ENCODE measurements at places on chromosomes 7 and 10.

DNA sequence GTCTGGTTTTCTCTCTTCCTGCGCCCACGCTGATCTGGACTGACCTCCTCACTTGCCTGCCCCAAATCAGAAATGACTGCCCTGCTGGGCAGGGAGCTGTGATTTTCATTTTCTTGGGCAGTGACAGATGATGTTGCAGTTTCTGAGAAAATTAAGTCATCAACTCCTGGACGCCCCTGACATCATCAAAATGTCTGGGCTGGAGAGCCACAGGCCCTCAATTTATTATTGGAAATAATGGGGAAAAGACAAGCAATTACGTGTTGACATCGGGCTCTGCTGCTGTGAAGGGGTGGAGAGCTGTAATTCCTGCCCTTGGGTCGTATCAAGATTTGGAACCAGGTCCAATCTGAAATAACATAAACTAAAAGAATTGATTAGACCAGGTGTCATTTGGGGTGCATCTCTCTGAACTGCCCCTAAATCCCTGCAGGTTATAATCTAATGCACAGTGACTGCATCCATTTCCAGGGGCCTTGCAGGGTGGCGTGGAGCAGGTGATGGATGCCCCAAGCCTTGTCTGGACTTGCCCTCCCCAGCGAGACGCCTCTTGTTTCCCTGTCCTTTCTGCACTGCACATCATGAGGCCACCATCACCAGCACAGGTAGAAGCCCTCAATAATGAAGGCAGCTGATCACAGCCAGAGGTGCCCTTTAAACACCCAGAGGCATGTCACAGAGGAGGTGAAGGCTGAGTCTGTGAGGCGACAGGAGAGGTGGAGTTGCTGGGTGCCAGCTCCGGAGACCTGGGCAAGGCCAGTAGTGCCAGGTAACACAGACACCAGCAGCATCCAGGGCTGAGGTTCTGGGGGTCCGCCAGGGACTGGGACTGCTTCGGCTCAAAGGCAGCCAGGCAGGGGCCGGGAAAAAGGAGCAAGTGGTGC is 98.7 kb downstream of the HTR5A start:
- no peak for DNase-seq

- DNase-seq, result no peak
Observed at GRCh38 chr7:129169686-129170440, 18.6 kb upstream of the SMO start.

GRCh38 chr7:114412548-114412947 is 2.1 kb upstream of the FOXP2 start:
- no peak for DNase-seq

GRCh38 chr10:70562036-70562755 is 40.3 kb downstream of the PRF1 start:
- peak; percentile 47 for DNase-seq

- no peak for DNase-seq
Observed at GRCh38 chr7:594212-594913, 74.7 kb upstream of the PDGFA start.

DNA sequence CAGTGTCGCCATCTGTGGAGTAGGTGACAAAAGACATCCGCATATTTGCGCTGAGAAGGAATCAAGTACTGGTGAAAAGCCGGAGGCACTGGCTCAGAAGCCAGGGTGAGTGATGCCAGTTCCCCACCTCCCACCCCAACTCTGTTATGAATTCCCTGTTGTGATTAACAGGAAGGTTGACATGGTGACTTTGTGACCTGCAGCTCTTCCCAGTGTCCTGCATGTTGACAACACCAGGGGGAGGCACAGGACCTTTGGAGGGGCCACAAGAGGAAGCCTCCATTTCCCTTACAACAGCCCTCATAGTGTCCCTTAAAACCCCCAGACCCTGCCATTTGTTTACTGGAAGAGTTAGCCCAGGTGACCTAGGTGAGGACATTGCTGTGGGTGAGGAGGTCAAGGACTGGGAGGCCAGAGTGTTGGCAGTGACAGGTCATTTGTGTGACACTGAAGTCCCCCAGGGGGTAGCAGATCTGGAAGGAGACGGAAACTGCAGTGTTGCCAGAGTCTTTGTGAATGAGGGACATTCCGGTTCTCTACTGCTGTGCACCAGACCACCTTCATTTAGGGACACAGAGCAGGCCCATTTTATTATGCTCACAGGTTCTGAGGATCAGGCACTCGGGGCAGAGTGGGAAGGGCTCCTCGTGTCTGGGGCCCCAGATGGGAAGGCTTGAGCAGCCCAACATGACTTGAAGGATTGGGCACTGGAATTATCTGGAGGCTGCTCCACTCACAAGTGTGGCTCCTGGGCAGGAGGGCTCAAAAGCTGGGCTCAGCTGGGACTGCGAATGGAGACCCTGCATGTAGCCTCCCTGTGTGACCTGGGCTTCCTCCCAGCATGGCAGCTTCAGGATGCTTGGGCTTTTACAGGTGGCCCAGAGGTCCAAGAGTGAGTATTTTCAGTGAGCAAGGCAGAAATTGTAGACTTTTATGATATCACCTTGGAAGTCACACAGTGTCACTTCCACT is 13.0 kb upstream of the ANTXRL start:
- DNase-seq, result peak; percentile 3

DNA sequence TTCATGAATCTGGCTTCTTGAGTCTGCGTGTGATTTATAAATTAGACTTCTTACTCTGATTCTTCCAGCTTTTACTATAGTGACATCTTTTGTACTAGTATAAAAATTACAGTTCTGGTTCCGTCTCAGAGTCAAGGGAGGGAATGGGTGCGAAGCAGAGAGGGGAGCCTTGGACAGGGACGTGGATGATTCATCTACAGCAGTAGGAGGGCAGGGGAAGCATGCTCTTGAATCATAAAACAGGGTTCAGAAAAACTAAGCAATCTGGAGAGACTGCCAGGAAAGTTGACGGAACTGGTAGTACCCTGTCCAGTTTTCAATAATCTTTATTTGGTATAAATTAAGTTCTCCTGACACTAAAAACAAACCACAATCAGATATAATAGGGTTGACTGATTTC is 58.1 kb downstream of the ITGA8 start:
- no peak for DNase-seq

- DNase-seq, result peak; percentile 12
Observed at GRCh38 chr7:568031-568951, 48.6 kb upstream of the PDGFA start.

GRCh38 chr10:34966451-34966850 is 123.7 kb downstream of the CUL2 start:
- no peak for DNase-seq

GRCh38 chr10:126286256-126286780 is 102.0 kb downstream of the ADAM12 start:
- DNase-seq, result no peak

GRCh38 chr10:91299999-91300575 is 79.6 kb downstream of the PCGF5 start:
- no peak for DNase-seq

DNA sequence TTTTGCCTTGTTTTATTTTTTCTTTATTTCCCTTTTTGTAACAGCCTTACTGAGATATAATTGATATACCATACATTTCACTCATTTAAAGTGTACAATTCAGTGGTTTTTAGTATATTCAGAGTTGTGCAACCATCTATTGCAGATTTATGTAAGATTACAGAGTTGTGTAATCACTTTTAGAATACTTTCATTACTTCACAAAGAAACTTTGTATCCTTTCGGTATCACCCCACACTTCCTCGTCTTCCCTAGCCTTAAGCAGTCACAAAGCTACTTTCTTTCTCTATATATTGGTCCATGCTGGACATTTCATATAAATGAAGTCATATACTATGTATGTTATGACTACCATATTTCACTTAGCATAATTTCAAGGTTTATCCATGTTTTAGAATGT is 74.6 kb downstream of the ATRNL1 start:
- DNase-seq, result no peak

- no peak for DNase-seq
Observed at GRCh38 chr7:117667456-117667855, 187.6 kb downstream of the CFTR start.

DNA sequence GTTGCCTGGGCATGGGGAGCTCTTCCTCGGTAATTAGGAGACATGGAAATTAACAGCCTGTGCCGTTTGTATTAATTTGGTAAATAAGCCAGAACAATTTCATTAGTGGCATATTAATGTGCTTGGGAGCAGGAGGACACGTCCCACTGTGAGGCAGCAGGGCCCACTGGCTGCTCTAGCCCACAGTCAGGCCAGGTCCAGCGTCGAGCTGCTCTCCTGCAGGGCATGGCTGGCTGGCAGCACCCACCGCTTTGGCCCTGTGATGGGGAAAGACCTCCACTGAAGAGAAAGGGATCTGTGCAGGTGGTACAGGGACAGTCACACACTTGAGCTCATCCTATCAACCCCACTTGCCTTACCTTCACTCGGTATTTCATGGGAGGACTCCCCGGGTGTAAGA is 37.5 kb upstream of the LRRC4 start:
- no peak for DNase-seq

GRCh38 chr10:89280508-89280907 is 21.3 kb upstream of the IFIT2 start:
- DNase-seq, result no peak

DNA sequence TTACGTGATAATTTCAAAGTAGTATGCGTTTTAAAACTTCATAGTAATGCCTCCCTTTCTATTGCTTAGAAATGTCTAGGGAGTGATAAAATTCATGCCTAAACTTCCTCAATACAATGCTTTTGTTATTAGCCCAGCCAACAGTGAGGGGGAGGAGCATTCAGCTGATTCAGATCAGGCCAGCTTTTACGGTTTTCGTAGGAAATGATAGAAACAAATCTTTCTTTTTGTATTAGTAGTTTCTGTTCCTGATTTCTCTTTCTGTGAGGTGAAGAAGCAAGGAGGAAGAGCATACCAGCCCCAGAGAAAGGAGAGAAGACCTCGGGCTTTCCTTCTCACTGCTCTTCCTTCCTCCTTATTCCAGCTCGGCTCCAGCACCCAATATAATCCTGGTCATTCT is 35.2 kb upstream of the ITPRID1 start:
- DNase-seq, result no peak

DNA sequence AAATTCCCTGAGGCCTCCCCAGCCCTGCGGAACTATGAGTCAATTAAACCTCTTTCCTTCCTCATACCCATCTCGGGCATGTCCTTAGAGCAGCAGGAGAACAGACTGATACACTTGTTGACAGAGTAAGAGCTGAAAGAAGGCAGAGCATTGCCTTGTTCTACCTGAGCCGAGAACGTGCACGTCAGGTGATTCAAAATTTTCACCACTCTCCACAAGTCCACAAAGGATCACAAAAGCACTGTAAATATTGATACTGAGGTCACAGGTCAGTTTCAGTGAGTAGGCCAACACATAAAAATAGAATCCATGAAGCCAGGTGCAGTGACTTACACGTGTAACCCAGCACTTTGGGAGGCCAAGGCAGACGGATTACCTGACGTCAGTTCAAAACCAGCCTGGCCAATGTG is 27.8 kb downstream of the DCLRE1C start:
- no peak for DNase-seq

GRCh38 chr10:48981310-48981907 is 41.8 kb upstream of the LRRC18 start:
- DNase-seq, result peak; percentile 50

GRCh38 chr7:135790371-135790977 is 41.9 kb upstream of the FAM180A start:
- DNase-seq, result no peak

DNA sequence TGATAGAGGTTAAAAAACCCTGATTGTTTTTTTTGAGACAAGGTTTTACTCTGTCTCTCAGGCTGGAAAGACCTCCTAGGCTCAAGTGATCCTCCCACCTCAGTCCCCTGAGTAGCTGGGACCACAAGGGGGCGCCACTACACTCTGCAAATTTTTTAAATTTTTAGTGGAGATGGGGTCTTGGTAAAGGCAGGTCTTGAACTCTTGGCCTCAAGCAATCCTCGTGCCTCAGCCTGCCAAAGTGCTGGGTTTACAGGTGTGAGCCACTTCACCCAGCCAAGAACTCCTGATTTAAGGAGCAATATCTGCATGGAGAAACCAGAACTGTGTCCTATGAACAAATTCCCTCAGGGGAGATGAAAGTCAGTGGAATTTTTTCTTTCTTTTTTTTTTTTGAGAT is 7.3 kb upstream of the KLHDC10 start:
- DNase-seq, result peak; percentile 83

GRCh38 chr10:35294506-35294905 is 41.8 kb upstream of the CCNY start:
- no peak for DNase-seq

- DNase-seq, result no peak
Observed at GRCh38 chr7:117061751-117062150, 108.5 kb downstream of the ST7 start.

DNA sequence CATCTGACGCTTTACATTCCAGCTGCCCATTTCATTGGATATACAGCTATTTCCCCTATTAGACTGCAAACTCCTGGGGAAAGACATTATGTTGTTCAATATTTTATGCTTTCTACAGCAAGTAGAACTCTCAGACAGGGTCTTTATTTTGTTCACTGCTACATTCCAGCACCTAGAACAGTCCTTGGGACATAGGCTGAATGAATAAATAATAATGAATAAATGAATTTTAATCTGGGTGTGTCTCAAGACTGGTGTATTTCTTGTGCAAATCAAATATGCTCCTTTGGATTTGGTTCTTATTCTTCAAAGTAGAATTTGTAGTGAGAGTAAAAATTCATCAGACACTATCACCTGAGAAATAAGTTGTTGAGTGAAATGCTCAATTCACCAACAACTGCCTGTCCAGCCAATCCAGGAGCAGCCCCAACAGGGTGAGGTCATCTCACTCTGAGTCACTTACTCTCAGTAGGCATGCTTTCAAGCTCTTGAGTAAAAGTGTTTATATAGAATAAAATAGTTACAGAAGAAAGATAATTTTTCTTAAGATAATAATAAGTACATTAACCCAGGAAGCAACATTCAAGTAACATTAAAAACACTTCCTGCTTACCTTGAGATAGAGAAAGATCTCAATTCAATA is 287.5 kb upstream of the NPVF start:
- no peak for DNase-seq

DNA sequence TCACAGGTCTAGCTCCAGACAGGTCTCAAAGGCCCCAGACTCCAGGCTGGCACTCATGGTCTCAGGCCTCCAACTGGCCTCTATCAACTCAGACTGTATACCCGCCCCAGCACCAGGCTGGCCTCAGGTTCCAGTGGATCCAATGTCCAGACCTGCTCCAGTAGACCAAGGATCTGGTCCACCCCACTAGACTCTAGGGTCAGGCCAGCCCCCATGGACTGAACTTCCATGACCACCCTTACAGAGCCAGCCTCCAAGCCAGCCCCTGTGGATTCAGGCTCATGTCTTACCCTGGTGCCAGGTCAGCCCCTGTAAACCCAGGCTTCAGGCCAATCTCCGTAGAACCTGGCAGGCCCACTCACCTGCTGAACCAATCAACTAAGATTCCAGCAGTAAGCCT is 16.8 kb upstream of the GNAT3 start:
- no peak for DNase-seq

GRCh38 chr10:76640806-76641205 is 996.8 kb downstream of the KCNMA1 start:
- DNase-seq, result peak; percentile 91

DNA sequence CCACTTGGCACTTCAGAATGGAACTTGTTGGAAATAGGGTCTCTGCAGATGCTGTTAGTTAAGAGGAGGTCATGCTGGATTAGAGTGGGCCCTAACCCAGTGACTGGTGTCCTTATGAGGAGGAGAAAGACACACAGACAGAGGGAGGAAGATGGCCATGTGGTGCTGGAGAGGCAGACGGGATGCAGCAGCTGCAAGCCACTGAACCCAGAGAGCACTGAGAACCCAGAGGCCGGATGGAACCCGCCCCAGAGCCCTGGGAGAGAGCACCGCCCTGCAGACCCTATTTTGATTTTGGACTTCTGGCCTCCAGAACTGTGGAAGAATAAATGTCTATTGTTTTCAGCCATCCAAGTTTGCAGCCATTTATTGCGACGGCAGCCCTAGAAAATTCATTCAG is 58.0 kb upstream of the EBF3 start:
- DNase-seq, result no peak

- DNase-seq, result no peak
Observed at GRCh38 chr10:48982584-48982983, 42.9 kb upstream of the LRRC18 start.

All from NCI-H82 (cell line).